ENCODE measurements at places on chromosomes 5 and 9.

DNA sequence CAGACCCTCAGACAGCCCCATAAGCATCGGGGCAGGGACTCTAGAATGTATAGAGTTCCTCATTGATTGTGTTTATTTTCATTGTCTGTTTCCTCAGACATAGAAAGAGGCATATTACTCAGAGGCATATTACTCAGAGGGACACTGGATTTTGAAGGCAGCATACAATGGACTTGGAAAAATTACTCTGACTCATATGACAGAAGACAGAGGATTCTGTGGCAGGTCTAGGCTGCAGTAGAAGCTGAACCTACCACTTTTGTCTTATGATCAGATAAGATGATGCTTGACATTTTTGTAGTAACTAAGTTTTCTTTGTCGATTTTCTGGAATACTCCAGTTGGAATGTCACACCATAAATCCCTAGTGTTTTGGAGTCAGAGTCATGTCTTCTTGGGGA is 105.2 kb downstream of the ST8SIA4 start:
- DNase-seq: no peak

- no peak for DNase-seq
These were observed 114.6 kb downstream of the ACTBL2 start for GRCh38 chr5:57368010-57368409.

DNA sequence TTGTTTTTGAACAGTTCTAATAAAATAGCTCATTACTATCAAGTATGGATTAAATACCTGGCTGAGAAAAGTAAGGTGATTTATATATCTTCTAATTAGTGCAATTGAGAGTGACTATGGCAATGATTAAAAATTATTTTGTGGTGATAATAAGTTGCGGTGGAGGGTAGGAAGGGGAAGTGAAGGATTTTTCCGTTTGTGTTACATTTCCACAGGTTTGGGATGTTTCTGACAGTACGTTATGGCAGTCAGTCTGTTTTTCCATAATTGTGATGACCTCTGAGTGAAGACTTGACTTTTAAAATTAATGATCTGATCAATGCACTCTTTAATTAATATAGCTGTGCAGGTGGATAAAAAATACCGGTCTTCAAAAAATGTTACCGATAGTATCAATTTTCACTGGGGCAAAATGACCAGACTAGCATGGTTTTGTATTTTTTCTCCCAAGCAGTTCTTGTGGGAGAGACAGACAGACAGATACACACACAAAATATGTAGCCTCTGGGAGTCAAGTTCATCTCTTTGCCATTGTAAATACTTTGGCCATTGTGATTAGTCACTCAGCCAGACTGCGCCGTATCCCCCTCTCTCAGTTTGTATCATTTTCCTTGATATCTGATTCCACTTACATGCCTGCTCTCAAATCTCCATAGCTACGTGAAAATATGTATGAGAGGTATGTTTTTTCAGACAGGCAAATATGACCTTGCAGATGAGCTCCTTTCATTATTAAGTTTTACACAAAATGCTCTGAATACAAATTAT is 60.2 kb downstream of the ARHGAP26 start:
- DNase-seq: no peak

DNA sequence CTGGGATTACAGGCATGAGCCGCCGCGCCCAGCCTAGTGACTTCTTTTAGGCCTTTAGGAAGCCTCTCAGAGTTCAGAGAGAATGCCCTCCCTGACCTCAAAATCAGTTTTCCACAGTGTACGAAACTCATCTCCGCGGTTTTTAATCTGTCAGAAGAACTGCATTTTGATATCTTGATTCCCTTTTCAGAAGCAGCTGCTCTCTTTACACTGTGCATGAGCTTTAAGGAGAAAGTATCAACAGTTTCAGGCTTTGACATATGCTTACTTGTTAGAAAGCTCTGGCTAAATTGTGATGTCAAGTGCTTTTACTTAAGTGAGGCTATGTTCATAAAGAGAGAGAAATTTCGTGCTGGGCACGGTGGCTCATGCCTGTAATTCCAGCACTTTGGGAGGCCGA is 74.6 kb downstream of the USP20 start:
- DNase-seq: no peak

GRCh38 chr5:95969651-95970358 is 8.2 kb upstream of the ELL2 start:
- DNase-seq: no peak

GRCh38 chr9:18726546-18726945 is 252.6 kb downstream of the ADAMTSL1 start:
- DNase-seq: no peak

- no peak for DNase-seq
These were observed 8.9 kb upstream of the ZNF483 start for GRCh38 chr9:111516061-111516465.

- DNase-seq: no peak
These were observed 37.1 kb downstream of the CPLANE1 start for GRCh38 chr5:37212096-37212495.

DNA sequence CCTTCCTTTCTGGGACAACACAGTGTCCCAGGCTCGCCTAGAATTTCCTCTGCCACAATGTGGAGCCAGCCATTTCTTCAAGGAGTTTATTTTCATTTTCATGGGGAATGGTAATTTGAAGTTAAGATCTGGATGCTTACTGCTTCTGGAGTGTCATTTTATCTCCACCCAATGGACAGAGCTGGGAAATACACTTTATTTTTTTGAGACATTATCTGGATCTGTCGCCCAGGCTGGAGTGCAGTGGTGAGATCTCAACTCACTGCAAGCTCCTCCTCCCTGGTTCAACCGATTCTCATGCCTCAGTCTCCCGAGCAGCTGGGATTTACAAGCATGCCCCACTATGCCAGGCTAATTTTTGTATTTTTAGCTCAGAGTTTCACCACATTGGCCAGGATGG is 12.7 kb upstream of the THG1L start:
- DNase-seq: no peak

DNA sequence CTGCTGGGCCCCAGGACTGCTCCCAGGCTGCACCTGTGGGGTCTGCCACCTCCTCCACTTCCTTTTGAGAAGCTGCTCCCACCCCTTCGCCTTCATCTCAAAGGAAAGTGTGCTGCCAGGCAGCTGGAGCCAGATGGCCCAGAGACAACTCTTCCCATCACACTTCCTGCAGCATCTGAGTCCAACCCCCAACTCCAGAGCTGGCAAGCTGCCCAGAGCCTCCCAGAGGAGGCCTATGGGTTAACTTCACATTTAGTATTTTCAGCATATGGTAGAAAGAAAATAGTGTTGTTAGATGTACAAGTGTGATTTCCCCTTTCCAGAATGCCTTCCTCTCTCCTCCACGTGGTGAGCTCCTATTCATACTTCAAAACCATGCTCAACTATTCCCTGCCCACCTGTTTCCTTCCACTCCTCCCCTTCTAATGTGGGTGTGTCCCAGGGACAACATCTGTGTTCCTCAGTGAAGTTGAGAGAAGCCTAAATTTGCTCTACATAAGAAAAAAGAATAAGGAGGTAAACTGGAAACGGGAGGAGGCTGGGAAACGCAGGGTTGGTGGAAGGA is 38.6 kb upstream of the KCNMB1 start:
- no peak for DNase-seq

DNA sequence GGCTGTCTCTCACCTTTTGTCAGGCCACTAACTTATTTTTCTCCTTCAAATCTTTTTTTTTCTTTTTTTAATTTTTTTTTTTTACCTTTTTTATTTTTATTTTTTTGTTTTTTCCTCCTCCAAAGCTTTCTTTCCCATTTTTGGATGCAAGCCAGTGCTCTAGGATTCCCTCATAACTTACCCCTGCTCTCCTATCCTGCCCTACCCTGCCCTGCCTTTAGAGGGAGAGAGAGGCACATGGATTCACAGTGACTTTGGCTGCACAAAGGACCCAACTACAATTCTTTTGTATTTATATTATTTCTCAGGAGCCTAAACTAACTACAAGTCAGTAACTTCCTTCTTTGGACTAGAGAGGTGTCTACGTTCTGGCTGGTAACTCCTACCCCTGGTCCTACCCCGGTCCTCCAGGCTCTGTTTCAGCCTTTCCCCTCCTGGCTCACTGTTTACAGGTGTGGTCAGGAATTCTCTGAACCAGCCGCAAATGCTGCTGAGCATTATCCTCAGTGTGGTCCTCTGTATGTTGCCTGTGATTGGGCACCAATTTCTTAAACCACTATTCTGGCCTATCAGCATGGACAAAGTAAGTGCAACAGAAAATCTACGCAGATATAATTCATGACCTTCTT is 8.4 kb upstream of the RUSC2 start:
- DNase-seq: no peak

- no peak for DNase-seq
These were observed 3.0 kb downstream of the NUDT2 start for GRCh38 chr9:34332076-34332964.

GRCh38 chr5:123474228-123474627 is 37.7 kb upstream of the CSNK1G3 start:
- DNase-seq: no peak

GRCh38 chr9:8871796-8872445 is 1072.3 kb upstream of the DMAC1 start:
- DNase-seq: no peak

GRCh38 chr9:5852987-5853386 is 20.1 kb upstream of the ERMP1 start:
- no peak for DNase-seq

- no peak for DNase-seq
These were observed 50.2 kb upstream of the ZFAND5 start for GRCh38 chr9:72415163-72415562.

- DNase-seq: no peak
These were observed 1133.2 kb upstream of the CDH18 start for GRCh38 chr5:21121213-21121612.

DNA sequence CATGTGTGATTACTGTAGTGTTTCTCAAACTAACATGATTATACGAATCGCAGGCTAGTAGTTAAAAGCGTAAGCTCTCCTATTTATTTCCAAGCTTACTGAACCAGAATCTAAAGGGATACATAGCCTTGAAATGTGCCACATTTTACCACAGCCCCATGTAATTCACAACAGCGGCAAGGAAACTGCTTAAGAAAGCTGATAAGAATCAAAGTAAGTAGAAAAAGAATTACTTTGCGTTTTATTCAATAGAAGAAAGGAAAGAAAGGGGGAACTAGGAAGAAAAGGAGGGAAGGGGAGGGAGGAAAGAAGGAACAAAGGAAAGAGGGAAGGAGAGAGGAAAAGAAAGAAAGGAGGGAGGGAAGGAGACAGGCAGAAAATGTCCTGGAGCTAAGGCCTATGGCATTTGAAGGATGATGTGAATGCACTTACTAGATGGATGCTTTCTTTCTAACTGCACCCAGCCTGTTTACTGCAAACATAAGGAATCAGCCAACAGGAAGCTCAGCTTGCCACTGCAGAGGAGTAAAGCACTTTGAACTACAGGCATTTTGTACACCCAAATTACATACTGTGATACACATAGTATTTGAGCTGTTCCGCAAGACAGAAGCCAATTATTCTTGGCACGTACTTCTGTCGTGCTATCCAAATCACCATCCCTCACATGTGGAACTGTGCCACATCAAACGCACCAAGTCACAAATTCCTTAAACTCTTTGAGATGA is 521.7 kb downstream of the RAB3C start:
- DNase-seq: no peak

DNA sequence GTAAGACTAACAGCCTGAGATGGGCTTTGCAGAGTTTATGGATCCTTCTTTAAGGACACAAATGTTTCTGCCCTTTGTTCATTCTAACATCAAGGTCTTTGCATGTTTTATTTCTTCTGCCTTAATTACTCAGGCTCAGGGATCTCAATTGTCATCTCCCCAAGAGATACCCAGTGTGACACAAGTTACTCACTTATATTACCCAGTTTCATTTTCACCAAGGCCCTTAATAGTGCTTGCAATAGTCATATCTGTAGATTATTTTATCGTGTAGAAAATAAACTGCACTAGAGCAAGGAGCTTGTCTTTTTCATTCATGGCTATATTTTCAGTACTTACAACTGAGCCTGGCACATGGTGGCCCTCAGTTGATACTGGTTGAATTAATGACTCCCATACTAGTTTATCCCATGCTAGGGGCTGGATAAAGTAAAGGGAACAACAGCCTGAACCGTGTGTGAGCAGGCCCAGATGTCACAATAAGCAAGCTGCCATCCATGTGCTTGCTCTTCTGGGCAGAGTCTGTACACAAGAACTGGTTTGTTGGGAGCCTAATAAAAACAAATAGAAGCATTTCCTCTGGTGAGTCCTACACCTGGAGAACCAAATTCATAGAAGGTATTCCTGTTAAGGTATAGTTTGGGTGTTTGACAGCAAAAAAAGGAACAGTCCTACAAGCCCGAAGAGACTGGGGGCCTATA is 112.5 kb upstream of the CD180 start:
- no peak for DNase-seq

GRCh38 chr9:98960409-98960808 is 16.7 kb downstream of the COL15A1 start:
- DNase-seq: no peak
